ENCODE measurements at places on chromosomes 6 and 20. TPM values are rescaled to one million over a fixed set of nuclear protein-coding genes. Genes with fewer than 3 reads are reported as not detected.
A peak's percentile ranks its signal among the peaks of the same experiment; 100 is the strongest.

The TPX2 gene
- 21.9 TPM for total RNA-seq

DNA sequence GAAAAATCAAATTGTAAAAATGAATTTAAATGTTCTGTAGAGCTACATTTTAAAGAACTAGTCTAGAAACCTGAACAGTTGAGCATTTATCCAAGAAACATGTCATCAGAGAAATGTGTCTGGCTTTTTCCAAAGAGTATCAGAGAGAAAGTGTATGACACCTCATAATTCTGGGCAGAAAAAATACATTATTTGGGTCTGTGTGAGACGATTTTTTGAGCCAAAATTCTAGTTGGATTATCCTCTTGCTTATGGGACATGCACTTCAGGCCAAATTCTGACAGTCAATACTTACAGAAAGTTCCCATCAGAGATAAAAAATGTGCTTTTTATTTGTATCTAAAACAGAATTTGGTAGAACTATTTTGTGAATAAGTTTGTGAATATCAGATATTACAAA is 1242.7 kb downstream of the EPHA7 start:
- DNase-seq, result peak; percentile 96

- DNase-seq, result no peak
Measured at GRCh38 chr20:4844325-4844724, 122.6 kb downstream of the PRND start.

DNA sequence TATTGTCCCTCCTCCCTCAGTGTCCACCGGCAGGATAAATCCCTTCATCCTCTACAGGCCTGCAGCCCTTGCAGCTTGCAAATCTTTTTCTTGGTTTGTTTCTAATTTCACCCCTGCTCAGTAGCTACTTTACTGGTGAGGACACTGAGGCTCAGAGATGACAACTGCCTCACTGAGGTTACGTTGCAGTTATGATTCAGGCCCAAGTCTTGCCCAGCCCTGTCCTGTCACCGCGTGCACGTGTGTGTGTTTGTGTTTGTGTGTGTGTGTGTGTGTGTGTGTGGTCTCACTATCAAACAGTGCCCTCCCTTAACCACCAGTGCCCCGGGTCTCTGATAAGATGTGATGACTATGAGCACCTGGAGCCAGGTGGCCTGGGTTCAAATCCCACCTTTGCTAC is 21.1 kb downstream of the FAM110A start:
- no peak for DNase-seq

DNA sequence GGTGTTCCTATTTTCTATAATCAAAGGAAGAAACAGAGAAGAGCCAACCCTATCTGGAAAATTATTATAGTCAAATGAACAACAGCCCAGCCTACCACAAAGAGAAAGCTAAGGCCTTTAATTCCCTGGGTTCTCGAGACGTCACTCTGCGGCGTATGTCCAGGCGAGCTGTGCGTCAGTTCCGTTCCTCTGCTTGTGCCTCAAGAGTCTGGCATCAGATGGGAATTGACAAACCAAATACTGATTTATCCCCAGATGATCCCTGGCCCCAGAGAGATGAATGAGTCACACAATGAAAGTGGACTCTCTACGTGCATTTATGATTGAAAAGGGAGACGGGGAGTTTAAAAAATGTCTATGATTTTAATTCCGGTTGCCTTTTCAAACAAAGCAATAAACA is 151.6 kb upstream of the PDE10A start:
- no peak for DNase-seq

- DNase-seq, result no peak
Measured at GRCh38 chr6:28371706-28372451, 22.1 kb downstream of the ZKSCAN3 start.

- peak; percentile 56 for DNase-seq
Measured at GRCh38 chr6:170265655-170266054, 25.2 kb downstream of the DLL1 start.

- peak; percentile 64 for DNase-seq
Measured at GRCh38 chr6:6793388-6794250, 205.1 kb downstream of the LY86 start.

The LIN28B gene
- total RNA-seq, result 0.04 TPM

GRCh38 chr6:78908621-78909020 is 41.3 kb downstream of the IRAK1BP1 start:
- DNase-seq, result no peak

DNA sequence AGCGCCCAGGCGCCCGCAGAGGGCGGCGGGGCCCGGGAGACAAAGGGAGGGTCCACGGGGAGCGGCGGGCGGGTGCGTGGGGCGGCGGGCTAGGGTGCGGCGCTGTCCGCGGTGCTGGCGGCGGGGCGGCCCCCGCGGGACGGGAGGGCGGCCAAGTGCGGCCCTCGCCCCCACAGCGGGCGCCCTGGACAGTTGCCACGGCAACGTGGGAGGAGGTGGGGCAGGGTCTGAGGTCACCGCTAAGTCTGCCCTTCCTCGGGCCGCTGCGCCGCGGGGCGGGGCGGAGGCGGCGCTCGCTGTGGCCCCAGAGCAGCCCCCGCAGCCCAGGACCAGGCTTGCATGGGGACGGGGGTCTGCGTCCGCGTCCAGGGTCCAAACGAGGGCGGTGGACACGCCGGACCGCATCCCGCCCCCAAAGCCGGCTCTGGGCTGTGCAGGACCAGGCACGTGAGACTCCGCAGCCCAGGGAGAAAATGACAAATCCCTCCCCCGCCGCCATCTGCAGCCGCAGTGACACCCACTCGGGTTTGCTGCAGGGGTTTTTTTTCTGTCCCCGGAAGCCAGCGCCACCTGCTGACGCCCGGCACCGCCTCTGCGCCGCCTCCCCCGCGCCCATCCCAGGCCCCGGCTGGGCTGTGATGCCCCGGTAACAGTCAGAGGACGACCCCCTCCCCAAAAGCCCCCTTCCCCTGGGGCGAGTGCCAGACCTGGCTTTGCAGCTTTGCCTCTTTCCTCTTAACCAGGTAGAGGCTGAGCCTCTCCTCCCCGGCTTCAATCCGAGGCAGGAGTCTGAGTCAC is 36.8 kb downstream of the YTHDF1 start:
- peak; percentile 23 for DNase-seq

DNA sequence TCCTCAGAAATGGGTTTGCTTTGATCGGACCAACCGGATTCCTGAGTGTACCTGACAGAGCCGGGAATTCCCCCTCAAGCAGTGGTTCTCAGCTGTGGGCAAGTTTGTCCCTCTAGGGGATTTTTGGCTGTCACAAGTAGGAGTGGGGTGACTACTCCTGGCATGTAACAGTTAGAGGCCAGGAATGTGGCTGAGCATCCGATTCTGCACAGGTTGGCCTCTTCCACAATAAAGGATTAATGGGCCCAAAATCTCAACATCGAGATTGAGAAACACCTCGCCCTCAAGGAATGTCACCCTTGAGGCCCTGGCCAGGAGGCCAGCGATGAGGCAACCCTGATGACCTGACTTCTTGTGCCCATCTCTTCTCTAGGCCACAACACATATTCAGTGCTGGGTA is 7.9 kb downstream of the AGPAT4 start:
- no peak for DNase-seq

The TAF4 gene
- 5.1 TPM for total RNA-seq

- peak; percentile 72 for DNase-seq
Measured at GRCh38 chr6:46221222-46221793, 50.5 kb upstream of the ENPP5 start.

The OLIG3 gene
- not detected for total RNA-seq

- DNase-seq, result no peak
Measured at GRCh38 chr20:48056218-48056617, 270.9 kb upstream of the SULF2 start.

GRCh38 chr20:57244627-57245214 is 21.7 kb downstream of the BMP7 start:
- DNase-seq, result no peak

The MLIP gene
- 21.6 TPM for total RNA-seq

Measured in muscle of leg (tissue), 16 donors.